ENCODE measurements at places on chromosomes 12 and 14.

- DNase-seq: no peak
These were observed 36.0 kb upstream of the GLIPR1 start for GRCh38 chr12:75444429-75445136.

DNA sequence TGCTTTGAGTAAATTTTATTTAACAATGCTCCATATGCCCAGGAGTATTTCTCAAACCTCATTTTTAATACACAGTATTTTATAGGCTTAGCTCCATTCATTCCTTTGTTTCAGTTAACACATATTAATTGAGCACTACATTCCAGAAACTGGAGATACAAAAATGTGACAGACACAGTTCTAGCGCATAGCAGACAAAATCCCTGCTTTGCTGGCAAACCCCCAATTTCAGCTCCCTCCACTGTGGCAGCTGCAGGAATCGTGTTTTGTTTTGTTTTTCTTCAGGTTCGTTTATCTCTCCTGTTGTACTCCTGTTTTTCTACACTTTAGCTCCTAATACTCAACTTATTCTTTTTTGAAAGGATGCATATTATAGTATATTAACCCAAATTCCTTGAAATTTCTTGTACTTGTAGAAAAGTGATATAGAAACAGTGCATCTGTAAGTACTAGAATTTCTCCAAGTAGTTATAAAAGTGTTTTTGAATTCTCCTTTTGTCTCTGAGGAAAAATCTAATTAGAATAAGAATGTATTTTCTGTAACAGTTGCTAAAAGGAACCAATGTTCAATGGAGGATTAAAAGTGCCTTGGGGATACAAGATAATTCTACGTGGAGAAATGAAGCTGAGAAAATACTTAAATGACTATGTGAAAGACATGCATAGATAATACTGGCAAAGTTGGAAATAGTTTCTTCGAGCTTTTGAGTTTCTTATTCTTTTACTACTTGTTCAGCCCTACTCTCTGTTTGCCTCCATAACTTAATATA is 6.4 kb upstream of the RAB21 start:
- DNase-seq: no peak

DNA sequence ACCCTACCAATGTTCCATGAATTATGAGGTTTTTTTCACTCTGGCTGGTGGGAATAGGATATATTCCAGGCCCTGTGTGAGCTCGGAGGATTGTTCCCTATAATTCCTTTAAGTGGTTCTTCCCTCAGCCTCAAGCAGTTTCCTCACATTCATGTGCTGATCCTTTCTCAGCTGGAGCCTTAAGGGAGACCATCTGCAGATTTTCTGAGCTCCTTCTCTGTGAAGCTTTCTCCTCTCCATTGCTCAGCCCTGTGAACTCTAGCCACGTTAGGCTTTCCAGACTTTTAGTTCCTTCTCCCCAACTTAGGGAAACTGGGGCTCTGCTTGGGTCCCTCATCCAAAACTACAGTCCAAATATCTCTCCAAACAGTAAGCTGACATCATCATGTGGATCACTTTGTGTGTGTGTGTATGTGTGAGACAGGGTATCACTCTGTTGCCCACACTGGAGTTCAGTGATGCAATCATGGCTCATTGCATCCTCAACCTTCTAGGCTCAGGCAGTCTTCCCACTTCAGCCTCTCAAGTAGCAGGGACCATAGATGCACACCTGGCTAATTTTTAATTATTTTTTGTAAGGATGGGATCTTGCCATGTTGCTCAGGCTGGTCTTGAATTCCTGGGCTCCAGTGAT is 219.5 kb upstream of the OTX2 start:
- no peak for DNase-seq

- peak; percentile 56 for DNase-seq
These were observed 3.0 kb downstream of the ETV6 start for GRCh38 chr12:11652351-11653040.

DNA sequence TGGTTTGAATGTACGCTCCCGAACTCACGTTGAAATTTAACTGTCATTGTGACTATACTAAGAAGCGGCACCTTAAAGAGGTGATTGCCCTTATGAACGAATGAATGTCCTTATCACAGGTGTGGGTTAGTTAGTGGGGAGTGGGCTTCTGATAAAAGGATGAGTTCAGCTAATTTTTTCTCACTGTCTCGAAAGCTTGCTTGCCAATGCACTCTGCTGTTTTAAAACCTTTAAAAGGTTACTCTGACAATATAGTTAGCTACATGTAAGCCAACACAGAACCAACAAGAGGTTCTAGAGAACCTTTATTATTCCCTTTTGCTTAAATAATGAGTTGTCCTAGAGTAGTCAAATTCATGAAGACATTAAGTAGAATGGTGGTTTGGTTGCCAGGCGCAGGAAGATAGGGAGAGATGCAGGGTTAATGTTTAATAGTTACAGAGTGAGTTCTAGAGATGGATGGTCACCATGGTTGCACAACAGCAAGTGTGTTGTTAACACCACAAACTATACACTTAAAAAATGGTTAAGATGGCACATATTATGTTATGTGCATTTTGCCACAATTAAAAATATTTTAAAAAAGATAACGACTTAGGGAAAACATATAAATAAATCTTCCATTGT is 26.3 kb downstream of the RTN1 start:
- no peak for DNase-seq

GRCh38 chr12:54654926-54655325 is 6.8 kb upstream of the DCD start:
- DNase-seq: no peak

GRCh38 chr12:94507455-94507854 is 47.8 kb upstream of the CEP83 start:
- DNase-seq: no peak

DNA sequence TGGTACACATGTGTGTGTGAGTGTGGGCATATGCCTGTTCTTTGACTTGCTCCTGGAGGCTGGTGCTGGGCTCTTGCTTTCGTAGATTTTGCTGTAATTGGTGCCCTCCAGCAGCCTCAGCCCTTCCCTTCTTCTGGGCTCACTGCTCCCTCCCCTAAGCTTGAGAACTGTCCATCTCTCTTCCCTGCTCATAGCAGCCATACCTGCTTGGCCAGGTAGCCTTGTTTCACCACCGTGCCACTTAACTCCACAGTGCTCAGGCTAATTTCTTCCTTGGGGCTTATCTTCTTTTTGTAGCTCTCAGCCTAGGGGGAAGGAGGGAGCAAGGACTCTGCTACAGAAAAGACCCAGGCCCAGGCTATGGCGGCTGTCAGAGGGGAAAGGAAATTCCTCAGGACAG is 19.8 kb downstream of the PLEK2 start:
- DNase-seq: no peak

- DNase-seq: no peak
These were observed 113.9 kb upstream of the LMO3 start for GRCh38 chr12:16719713-16720416.

- peak; percentile 55 for DNase-seq
These were observed 52.3 kb downstream of the TSPAN9 start for GRCh38 chr12:3129301-3130056.

- no peak for DNase-seq
These were observed 33.7 kb downstream of the TCTN1 start for GRCh38 chr12:110647631-110648040.

- DNase-seq: no peak
These were observed 140.5 kb downstream of the KCNA5 start for GRCh38 chr12:5184186-5184585.

- no peak for DNase-seq
These were observed 13.6 kb downstream of the PLEKHG3 start for GRCh38 chr14:64717870-64718269.

DNA sequence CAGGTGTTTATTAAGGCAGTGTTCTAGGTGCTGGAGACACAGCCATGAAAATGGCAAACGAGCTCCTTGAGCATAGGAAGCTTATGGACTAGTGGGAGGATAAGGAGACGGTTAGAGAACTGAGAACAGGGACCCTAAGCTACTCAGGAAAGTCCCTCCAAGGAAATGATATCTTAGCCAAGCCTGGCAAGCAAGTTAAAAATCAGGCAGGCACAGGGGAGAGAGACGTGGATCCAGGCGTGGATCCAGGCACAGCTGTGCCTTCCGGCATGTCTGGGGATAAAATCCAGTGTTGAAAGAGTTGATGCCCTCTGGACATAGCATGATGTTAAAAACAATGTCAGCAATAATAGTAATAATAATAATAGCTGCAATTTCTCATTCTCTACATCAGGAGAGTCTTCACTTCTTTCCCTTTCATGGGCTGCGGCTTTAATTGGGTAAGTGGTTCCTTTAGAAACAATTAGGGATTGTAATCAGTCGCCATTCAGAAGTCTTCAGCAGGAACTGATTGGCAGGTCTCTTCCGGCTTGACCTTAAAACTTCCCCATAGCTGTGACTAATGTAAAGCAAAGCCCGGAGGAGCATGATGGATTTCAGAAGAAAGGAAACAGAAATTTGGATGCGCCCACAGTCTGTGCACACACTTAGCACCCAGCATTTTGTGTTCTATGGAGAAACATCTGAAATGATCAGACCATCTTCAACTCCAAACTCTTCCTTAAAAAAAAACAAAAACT is 230.2 kb downstream of the SLC41A2 start:
- DNase-seq: no peak

- peak; percentile 73 for DNase-seq
These were observed 59.0 kb downstream of the CLMN start for GRCh38 chr14:95260537-95261361.

DNA sequence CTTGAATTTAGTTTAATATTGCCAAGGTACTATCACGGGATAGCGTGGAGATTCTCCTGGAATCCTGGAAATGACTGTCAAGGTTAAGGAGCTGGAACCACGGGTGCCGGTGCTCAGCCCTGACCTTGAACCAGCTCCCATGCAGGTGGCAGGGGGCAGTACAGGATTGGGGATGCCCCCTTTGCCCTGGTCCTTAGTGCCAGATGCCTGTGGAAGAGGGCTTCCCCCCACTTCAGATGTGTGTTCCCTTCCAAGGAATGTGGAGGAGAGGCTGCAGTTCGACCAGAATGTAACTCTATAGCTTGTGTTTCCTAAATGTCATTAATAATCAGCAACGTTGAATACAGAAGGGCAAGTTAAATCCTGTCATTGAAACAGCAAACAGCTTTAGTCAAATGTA is 258.9 kb downstream of the VRK1 start:
- no peak for DNase-seq

DNA sequence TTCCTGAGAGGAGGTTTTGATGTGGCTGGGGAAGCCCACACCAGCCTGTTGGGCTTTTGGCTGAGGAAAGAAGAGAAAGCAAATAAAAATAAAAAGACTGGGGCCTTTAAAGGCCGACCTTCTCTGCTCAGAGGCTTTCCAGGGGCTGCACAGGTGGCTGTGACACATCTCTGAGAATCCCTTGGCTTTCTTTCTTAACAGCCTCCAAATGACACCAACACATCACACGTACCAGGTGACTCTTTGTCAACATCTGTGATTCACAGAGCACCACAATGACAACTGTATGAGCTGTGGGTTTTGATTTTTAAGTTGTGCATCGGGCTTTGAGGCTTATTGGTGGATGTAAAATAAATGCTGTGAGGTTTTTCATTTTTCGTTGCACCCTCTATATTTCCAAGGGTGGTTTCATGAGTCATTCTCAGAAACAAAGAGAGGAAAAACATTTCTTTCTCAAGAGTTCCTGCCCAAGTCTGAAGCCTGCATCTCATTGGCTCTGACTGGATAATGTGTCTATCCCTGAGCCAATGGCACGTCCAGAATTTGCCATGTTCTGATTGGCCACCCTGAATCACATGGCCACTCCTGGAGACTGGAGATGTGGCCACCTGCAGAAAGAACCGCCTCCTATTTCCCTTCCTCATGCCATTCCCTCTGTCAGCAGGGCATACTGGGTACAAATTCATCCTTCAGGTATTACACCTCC is 349.0 kb downstream of the GLT1D1 start:
- DNase-seq: no peak
